ENCODE measurements at places on chromosomes 7 and 10.

- DNase-seq: no peak
These were observed 127.9 kb upstream of the NRBF2 start for GRCh38 chr10:63005246-63005645.

- no peak for DNase-seq
These were observed 137.2 kb downstream of the GRID1 start for GRCh38 chr10:86229376-86229775.

GRCh38 chr10:119030421-119031250 is 1.1 kb downstream of the NANOS1 start:
- peak; percentile 66 for DNase-seq

GRCh38 chr10:33331379-33331694 is 3.1 kb downstream of the NRP1 start:
- DNase-seq: no peak

DNA sequence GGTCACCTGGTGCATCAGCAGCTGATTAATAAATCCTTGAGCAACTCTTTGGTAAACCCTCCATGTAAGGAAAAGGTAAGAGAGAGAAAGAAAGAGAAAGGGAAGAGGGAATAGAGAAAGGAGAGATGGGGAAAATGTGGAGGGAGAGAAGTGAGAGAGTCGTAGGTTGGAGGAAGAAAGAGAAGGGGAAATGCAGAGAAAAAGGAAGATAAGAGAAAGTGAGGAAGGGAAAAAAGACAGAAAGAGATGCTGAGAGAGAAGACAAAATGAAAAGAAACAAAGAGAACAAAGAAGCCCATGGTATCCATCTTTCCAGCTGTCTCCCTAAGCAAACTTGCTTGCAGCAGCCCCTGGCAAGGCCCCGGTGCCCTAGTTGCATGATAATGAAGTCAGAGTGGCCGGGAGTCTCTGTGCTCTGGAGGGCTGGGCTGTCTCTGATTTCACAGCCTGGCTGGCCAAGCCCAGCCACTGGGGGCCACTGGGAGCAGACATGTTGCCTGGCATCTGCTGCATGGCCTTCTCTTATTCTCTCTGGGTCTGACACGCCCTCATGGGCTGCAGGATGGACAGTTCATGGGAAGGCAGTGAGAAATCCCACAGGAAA is 48.4 kb downstream of the PRR15 start:
- DNase-seq: no peak

DNA sequence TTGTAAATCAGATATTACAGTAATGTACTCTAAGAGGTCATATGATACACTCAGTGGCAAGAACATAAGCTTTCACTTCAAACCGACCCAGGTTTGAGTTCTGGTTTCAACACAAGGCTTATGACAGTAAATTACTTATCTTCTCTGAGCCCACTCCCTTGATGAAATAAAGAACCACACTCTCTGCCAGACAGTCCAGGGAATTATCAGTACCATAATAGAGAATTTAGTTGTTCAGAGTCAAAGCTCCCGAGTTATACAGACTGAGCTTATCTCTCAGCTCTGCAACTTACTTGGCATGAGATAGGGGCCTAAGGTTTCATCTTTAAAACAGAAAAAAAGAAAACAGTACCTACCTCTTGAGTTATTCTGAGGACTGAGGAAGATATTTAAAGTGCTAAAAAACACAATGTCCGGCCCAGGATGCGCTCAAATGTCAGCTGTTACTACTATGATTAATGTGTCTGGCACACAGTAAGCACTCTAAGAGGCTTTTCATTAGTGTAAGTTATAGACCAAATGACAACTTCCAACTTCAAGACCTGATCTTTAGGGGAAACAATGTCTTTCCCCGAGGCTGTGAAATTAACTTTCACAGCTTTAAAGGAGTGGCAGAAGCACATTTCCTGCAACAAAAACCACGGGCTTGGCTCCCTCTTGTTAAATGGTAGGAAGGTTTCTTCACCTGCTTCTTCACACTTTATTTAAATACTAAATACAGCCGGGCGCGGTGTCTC is 38.1 kb downstream of the UBE2H start:
- no peak for DNase-seq

DNA sequence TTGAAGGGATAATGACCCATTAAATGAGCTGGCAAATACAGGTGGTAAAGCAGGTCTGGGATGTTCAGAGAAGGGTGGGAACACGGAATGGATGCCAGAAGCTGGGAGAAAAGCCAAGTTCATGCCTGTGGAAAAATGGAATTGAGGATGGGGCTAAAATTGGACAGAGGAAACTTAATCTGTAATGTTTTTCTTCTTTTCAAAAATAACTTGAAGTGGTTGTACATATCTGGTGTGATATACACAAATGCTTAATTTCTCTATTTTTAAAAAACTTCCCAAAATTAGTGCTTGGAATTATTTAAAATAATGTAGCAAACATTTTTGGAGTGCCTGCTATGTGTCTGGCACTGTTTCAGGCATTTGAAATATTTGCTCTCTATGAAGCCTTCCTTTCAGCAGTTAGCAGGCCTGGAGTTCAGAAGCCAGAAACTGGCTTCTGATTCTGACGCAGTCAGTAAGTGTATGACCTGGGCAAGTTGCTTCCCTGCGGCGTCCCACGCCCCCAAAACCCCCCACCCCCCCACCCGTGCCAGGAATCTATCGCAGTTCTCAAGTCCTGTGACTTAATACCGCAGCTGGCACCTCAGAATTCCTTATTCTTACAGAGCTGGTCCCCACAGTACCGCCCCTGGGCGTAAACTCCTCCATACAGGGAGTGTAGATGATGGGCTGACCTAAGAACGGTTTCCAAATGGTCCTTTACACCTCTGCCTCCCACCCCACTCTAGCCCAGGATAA is 828 bp upstream of the MALSU1 start:
- peak; percentile 54 for DNase-seq

GRCh38 chr7:116249969-116250553 is 39.7 kb downstream of the TES start:
- DNase-seq: peak; percentile 56

DNA sequence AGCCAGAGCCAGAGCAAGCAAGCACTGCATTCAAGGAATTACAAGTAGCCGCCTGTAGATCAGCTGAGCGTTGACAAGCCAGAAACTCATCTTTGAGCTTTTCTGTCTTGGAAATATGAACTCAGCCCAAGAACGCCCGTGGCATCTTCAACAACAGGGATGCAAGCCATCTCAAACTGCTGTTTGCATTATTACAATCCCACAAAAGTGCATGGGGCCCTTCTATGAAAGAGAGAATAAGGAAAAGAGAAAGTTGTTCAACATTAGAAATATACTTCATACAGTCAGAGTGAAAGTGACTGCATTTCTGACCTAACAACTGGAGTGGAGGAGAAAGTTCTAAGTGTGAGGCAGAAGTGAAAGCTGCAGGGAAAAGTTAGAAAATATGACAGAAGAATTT is 6.5 kb downstream of the SGCE start:
- no peak for DNase-seq

DNA sequence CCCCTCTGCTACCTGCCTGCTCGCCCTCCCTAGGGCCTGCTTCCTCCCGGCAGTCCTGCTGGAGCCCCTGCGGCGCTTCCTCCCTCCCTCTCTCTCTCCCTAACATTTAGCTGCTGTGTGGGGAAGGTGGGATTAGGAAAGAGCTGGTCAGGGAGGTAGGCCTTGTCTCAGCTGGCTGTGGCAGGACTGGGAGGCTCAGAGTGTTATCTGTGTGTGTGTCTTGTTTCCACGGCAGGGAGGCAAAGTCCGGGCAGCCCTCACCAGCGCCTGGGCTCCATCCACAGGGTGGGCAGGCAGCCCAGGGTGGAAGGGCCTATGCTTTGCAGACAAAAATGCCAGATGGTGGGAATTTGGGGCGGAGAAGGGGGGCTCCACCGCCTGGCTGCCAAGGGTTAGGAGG is 105.7 kb downstream of the RPS24 start:
- peak; percentile 50 for DNase-seq

DNA sequence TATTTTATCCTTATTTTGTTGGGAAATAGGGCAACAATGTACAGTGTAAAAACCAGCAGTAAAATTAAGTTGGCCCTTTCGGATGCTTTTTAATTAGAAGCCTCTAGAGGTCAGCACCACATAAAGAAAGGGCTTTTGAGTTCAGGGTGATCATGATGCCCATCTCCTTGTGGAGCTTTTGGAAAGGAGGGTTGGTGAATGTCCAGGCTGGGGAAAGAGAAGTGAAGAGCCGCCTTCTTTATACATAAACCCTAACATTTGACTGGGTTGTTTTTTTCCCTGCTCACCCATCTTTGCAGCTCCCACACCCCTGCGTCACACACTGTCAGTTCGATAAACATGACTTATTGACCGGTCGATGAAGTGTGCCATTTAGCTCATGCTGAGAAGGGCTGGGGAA is 29.8 kb downstream of the MTURN start:
- DNase-seq: peak; percentile 57

- no peak for DNase-seq
These were observed 95.5 kb downstream of the ZMYND11 start for GRCh38 chr10:230758-231157.

GRCh38 chr7:157116762-157117161 is 22.0 kb upstream of the UBE3C start:
- no peak for DNase-seq

- no peak for DNase-seq
These were observed 95.7 kb downstream of the RBM20 start for GRCh38 chr10:110739811-110740271.

GRCh38 chr7:137661634-137662033 is 185.1 kb downstream of the DGKI start:
- DNase-seq: no peak

DNA sequence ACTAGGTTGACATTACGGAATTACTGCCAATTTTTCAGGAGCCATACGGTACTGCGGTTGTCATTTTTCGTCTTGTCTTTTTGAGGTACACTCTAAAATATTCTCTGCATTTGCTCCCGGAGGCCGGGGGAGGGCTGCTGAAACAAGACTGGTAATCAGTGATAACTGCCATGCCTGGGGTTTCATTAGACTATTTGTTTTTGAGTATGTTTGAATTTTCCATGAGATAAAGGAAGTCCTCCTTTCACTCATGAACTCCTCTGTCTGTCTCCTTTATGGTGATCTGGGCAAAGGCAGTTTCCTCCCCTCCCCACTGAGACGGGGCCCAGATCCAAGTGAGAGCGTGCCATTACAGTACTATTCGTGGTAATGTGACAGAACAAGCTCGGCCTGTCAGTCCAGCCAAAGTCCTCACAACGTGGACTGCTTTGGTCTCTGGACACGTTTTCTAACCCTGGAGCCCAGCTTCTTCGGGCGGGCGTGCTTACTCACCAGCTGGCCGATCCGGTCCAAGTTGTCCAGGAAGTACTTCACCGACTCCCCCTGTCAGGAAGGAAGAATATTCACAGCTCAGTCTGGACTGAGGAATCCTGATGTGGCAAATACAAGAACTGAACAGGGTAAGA is 45.1 kb downstream of the AMZ1 start:
- peak; percentile 21 for DNase-seq

DNA sequence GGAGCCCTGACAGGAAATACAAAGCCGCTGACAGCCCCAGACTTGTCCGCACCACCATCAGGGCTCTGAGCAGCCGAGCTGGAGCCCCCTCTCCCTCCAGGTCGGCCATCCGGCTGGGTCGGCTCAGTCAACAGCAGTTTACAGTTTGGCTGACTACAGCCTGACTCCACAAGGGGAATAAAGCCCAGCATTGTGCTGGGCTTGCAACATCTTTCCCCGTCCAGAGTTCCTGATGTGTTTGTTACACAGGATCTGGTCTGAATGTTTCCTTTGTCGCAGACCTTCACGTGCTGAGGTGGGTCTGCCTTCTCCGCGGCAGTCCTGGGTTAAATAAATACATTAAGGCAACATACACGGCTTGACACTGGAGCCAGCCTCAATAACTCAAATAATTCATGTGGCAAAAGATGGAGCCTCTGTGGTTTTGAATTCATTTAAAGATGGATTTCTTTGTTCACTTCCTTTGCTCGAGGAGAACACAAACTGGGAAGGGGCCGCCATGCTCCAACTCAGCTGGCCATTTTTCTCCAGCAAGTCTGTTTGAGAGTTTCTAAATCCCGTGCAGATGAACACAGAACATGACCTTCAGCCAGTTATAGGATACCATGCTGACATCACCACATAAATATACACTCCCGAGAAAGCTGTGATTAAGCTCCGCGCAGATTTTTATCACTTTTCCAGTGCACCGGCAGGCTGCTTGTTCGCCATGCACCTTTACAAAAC is 192.1 kb downstream of the WDR11 start:
- no peak for DNase-seq

- no peak for DNase-seq
These were observed 20.6 kb downstream of the DNAJB6 start for GRCh38 chr7:157357129-157358040.

- no peak for DNase-seq
These were observed 60.8 kb upstream of the NAMPT start for GRCh38 chr7:106345421-106346166.

DNA sequence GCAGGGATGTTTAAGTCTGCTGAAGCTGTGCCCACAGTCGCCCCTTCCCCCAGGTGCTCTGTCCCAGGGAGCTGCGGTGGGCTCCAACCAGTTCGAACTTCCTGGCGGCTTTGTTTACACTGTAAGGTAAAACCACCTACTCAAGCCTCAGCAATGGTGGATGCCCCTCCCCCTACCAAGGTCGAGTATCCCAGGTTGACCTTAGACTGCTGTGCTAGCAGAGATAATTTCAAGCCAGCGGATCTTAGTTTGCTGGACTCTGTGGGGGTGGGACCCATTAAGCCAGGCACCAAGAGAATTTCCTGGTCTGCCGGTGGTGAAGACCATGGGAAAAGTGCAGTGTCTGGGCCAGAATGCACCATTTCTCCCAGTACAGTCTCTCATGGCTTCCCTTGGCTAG is 56.0 kb downstream of the CCDC7 start:
- no peak for DNase-seq

GRCh38 chr7:2465928-2466327 is 10.3 kb downstream of the GRIFIN start:
- DNase-seq: no peak

- no peak for DNase-seq
These were observed 99.1 kb upstream of the JCAD start for GRCh38 chr10:30158325-30158960.

GRCh38 chr7:101731502-101732084 is 85.8 kb upstream of the CUX1 start:
- no peak for DNase-seq

DNA sequence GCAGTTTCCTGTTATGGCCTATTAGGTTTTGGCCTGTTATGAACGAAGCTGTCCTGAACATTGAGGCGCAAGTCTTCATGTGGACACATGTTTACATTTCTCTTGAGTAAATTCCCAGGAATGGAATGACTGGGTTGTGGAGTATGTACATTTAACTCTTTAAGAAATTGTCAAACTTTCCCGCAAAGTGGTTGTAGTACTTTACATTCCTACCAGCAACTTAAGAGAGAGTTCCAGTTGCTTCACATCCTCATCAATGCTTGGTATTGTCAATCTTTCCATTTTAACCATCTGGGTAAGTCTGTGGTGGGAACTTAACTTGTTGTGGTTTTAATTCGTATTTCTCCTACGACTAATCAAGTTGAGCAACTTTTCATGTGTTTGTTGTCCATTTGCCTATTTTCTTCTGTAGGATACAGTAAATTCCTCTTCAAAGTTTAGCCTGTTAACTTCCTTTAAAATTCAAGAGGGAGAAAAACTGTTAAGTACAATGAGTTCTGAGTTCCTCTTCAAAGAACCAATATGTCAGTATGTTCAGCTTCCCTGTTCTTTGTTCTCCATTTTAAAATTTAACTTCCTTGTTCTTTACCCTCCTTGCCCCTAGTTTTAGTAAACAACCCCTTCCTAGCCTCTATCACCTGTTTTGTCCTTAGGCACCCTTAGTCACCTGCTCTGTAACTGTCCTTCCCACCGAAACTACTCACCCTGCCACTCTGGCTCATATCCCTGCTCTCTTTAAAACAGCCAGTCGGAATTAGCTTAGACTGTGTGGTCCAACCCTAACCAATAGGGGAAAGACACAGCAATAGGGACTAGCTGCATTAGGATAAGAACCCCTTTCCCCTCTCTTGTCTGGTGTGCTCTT is 74.0 kb downstream of the FAM241B start:
- DNase-seq: no peak

- DNase-seq: no peak
These were observed 3.8 kb downstream of the ZYX start for GRCh38 chr7:143384661-143385631.

All from D341Med (cell line).